ENCODE measurements at places on chromosomes 13 and 19. TPM values are rescaled to one million over a fixed set of nuclear protein-coding genes. Genes with fewer than 3 reads are reported as not detected.

MYH14 gene
- total RNA-seq = not detected

PDX1 gene
- total RNA-seq = not detected

KIR2DL1 gene
- total RNA-seq = not detected

TMEM145 gene
- total RNA-seq = not detected

TEX26 gene
- total RNA-seq = not detected

ANGPTL4 gene
- total RNA-seq = 82.0 TPM

NEK3 gene
- total RNA-seq = 6.1 TPM

FCER2 gene
- total RNA-seq = not detected

GCDH gene
- total RNA-seq = 22.6 TPM

VAV1 gene
- 1.0 TPM for total RNA-seq

RNF17 gene
- not detected for total RNA-seq

TEAD2 gene
- total RNA-seq = 56.4 TPM

UNC13A gene
- total RNA-seq = 0.08 TPM

CFD gene
- 0.91 TPM for total RNA-seq

TMEM272 gene
- total RNA-seq = not detected

RXFP2 gene
- not detected for total RNA-seq

ADGRE1 gene
- not detected for total RNA-seq

GIPC3 gene
- total RNA-seq = 0.13 TPM

ZFP82 gene
- 4.4 TPM for total RNA-seq

SPTBN4 gene
- total RNA-seq = 0.24 TPM

GGN gene
- total RNA-seq = 1.4 TPM

SPRY2 gene
- total RNA-seq = 19.0 TPM

LDLR gene
- total RNA-seq = 185 TPM

SPRYD7 gene
- total RNA-seq = 7.2 TPM

NOVA2 gene
- total RNA-seq = 0.24 TPM

NUFIP1 gene
- 5.5 TPM for total RNA-seq

CCDC169 gene
- total RNA-seq = 2.8 TPM

KLK15 gene
- total RNA-seq = not detected

CDX2 gene
- not detected for total RNA-seq

MIR17HG gene
- total RNA-seq = 1.0 TPM

DACH1 gene
- total RNA-seq = 9.6 TPM

OVOL3 gene
- total RNA-seq = not detected

GSX1 gene
- not detected for total RNA-seq

POU2F2 gene
- total RNA-seq = 5.0 TPM

CNN2 gene
- total RNA-seq = 382 TPM

KIR2DL3 gene
- total RNA-seq = not detected

PLVAP gene
- total RNA-seq = not detected

CRX gene
- total RNA-seq = not detected

PSG7 gene
- total RNA-seq = not detected

ASPDH gene
- total RNA-seq = not detected

CYP4F3 gene
- 0.13 TPM for total RNA-seq

IFNL2 gene
- total RNA-seq = not detected

DNM2 gene
- 60.5 TPM for total RNA-seq

ZNF540 gene
- total RNA-seq = 0.40 TPM

GSK3A gene
- total RNA-seq = 28.4 TPM

METTL21C gene
- not detected for total RNA-seq

LRP3 gene
- 36.7 TPM for total RNA-seq

SLC46A3 gene
- total RNA-seq = 0.72 TPM
